GM12891 (cell line): ENCODE measurements at places on chromosomes 1 and 21.

- DNase-seq = no peak
Measured at GRCh38 chr1:40535732-40536131, 4.3 kb downstream of the ZNF684 start.

DNA sequence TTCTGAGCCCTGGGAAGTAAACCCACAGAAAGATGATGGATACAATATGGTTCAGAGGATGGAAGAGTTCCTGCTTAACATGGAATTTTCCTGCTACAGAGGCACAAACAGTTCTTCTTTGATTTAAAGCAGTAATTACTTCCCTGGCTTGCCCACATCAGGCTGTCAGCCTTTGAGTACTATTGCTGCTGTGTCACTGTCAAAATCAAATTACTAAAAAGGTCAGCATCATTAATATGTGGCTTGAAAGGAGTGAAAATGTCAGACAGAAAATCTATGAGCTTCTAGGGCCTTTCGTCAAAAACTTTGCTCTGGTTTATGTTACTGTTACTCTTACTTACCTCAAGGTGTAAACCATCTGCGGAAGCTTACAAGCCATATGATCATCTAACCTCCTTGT, 98.6 kb upstream of the DPT start:
- no peak for DNase-seq

- DNase-seq = no peak
Measured at GRCh38 chr1:12573015-12573825, 44.8 kb downstream of the DHRS3 start.

DNA sequence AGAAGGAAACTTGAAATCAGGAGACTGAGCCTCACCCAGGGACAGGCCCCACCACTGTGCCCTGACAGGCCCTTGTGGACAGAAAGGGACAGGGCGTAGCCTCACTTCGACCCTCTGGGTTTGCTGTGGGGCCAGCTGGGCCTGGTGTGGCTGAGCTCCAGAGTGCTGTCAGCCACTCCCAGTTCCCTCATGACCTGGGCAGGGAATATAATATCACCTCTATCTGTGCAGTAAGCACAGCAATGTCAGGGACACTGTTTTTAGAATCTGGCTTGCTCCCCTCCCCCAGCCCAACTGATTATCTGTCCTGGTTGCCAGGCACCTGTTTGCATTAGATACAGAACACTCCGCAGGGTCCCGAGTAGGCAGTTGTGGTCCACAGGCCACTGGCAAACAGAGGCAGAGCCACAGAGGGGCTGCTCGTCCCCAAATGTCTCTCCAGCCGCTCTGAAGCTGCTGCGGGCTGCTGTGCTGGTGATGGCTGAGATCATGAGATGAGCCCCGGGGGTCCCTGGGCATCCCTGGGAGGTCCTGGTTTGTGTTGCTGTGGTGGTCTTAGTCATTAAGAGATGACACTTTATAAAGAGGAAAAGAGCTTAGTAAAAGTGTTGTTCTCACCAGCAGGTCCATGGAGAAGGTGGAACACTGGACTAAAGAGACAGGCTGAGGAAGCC, 51.6 kb downstream of the ETS2 start:
- DNase-seq = no peak

- no peak for DNase-seq
Measured at GRCh38 chr1:215584389-215584788, 17.3 kb downstream of the KCTD3 start.

DNA sequence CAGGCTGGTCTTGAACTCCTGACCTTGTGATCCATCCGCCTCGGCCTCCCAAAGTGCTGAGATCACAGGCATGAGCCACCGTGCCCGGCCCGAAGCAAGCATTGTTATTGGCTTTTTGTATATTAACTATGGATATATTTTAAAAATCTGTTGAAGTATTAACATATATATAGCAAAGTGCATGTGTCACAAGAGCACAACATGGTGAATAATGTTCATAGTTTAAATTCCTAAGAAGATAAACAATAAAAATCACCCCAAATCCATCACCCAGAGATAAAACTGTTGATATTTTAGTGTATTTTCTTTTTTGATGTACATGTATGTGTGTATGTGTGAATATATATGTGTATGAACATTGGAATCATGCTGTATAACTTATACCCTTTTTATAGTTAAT, 9.1 kb upstream of the FOXE3 start:
- DNase-seq = no peak

DNA sequence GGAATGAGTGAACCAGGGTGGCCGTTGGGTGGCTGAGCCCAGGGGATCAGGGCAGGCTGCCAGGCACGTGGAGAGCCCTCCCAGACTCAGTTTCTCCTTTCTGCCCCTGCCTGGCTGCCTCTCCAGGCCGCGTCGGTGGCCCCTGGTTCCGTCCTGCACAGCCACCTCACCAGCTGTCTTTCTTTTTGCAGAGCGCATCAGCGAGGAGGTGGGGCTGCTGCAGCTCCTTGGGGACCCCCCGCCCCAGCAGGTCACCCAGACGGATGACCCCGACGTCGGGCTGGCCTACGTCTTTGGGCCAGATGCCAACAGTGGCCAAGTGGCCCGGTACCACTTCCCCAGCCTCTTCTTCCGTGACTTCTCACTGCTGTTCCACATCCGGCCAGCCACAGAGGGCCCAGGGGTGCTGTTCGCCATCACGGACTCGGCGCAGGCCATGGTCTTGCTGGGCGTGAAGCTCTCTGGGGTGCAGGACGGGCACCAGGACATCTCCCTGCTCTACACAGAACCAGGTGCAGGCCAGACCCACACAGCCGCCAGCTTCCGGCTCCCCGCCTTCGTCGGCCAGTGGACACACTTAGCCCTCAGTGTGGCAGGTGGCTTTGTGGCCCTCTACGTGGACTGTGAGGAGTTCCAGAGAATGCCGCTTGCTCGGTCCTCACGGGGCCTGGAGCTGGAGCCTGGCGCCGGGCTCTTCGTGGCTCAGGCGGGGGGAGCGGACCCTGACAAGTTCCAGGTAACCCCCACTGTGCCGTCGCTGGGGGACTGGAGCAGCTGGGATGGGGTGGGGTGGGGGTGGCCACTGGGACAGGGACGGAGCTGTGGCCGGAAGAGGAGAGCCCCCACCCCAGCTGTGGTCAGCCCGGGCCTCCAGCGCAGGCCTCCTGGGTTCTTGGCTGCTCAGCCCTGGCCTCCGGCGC, 63.3 kb downstream of the COL18A1 start:
- DNase-seq = no peak

DNA sequence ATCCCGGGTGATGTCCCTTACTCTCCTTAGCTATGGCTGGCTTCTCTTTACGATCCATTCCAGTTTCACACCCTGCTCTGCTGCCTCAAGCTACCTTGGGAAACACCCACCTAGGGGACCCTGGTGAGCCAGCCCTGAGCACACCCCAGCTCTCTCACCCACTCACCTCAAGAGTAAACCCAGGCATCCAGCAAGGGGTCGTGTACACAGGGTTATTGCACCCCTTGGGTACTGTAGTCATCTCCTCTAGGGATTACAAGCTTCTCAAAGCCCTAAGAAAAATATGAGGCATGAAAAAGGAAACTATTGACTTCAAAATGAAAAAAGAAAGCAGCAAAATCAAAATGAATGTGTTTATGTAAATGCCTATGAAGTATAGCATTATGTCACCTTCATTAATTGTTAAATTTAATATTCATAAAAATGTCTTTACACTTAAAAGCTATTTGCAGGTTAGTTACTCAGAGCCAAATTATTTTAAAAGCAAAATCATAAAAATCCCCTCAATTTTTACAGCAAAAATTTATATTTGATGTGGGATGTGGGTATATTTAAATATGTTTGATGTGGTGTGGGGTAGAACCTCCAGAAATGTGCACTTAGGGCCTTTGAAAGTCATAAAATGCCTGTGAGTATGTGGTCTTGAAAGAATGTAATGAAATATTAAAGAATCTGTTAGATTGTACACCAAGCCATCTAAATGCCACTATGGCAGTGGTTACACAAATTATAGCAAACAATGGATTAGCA, 190.3 kb downstream of the C1orf94 start:
- no peak for DNase-seq

GRCh38 chr1:1059494-1060280, 14.4 kb downstream of the RNF223 start:
- peak; percentile 100 for DNase-seq

GRCh38 chr1:245428681-245429080, 273.9 kb downstream of the KIF26B start:
- DNase-seq = no peak

GRCh38 chr1:45721207-45721606, 29.2 kb downstream of the IPP start:
- no peak for DNase-seq

DNA sequence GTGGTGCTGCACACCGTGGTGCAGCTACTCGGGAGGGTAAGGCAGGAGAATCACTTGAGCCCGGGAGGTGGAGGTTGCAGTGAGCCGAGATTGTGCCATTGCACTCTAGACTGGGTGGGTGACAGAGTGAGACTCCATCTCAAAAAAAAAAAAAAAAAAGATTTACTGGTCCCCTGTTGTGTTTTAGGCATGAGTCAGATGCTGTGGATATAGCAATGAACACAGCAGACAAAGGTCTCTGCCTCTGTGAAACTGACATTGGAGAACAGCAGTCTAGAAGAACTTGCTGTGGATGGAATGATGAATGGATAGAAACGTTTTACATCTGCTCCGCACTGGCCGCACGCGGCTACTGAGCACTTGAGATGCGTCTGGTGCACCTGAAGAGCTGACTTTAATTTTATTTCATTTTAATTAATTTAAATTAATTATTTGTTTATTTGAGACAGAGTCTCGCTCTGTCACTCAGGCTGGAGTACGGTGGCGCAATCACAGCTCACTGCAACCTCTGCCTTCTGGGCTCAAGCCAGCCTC, 24.5 kb upstream of the EPHA2 start:
- no peak for DNase-seq

GRCh38 chr21:30434033-30434631, 4.1 kb downstream of the KRTAP13-4 start:
- no peak for DNase-seq

GRCh38 chr21:41966872-41967621, 13.2 kb upstream of the C2CD2 start:
- no peak for DNase-seq

GRCh38 chr1:19815801-19816736, 986 bp upstream of the RNF186 start:
- DNase-seq = no peak

GRCh38 chr1:42288311-42288985, 46.6 kb downstream of the FOXJ3 start:
- DNase-seq = no peak

- DNase-seq = no peak
Measured at GRCh38 chr1:85283475-85284199, 7.2 kb upstream of the BCL10 start.

- DNase-seq = no peak
Measured at GRCh38 chr1:213940947-213941346, 46.8 kb upstream of the PROX1 start.

- no peak for DNase-seq
Measured at GRCh38 chr1:167825419-167826079, 88.4 kb downstream of the ADCY10 start.

DNA sequence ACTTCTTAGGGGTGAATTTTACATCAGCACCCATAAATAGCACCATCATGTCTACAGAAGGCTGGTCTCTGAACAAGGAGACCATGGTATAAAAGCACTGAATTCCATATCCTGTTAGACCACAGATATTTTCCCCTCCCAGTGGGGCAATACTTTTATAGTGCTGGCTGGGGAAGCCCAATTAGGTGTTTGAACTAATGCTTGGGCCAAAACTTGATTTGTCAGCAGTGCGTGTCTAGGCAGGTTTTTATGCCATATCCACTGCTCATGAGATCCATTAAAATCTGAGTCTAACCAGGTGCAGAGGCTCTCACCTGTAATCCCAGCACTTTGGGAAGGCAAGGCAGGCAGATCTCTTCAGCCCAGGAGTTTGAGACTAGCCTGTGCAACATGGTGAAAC, 623.0 kb downstream of the NPHP4 start:
- no peak for DNase-seq

- no peak for DNase-seq
Measured at GRCh38 chr21:28793043-28793442, 199.6 kb downstream of the LTN1 start.

DNA sequence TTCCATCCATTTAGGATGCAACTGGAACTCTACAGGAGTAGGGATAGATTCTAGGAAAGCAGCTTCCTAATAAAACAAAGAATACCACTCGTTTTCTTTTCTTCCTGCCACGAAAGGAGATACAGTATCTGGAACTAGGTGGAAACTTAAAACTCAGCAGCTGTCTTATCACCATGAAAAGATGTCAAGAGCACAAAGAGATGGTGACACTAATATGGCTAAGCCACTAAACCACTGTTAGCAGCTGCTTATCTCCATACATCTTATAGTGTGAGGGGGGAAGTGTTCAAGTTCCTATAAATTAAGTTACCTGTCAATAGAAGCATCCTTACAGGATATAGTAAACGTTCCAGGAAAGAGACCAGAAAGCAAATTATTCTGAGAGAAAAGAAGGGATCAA, 162.5 kb downstream of the TYW3 start:
- DNase-seq = no peak

GRCh38 chr21:32816261-32816660, 44.7 kb upstream of the PAXBP1 start:
- no peak for DNase-seq
